Fibroblast of lung (primary cell): ENCODE measurements at places on chromosomes 5 and 9.

- H3K4me3 ChIP-seq = no peak overlapping the region
- peaks cover 14% of the 10 kb centered on the region for H3K4me1 ChIP-seq
- H3K27ac ChIP-seq = no peak overlapping the region
- no peaks in the 10 kb centered on the region for H3K27me3 ChIP-seq
Measured at GRCh38 chr5:315488-316209, 5.9 kb upstream of the AHRR start.

GRCh38 chr5:148696187-148697036, 42.1 kb upstream of the HTR4 start:
- H3K36me3 ChIP-seq = no peaks in the 10 kb centered on the region
- DNase-seq = no peak
- no peak overlapping the region for H3K4me3 ChIP-seq
- no peak overlapping the region for H3K27ac ChIP-seq
- H3K4me1 ChIP-seq = no peaks in the 10 kb centered on the region

DNA sequence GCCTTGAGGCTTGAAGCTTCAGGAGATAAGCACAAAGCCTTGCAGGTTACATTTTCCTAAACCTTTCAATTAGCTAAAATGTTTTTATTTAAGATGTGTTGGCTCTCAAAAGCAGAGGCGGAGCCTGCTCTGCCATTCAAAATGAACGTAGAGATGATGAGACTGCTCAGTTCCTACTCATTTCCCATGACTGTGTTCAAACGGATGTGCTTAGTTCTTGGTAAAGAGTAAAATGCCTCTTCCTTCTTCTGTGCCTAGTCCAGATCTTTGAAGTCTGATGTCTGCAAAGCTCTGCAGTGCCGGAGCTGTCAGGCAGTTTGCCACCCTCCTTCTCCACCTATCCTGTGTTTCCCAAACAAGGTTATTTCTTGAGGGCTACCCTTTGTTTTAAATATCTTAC, 46.3 kb upstream of the ADAMTSL1 start:
- no peak overlapping the region for H3K4me3 ChIP-seq
- no peak for DNase-seq
- no peak overlapping the region for H3K27ac ChIP-seq
- H3K36me3 ChIP-seq = no peaks in the 10 kb centered on the region
- no peaks in the 10 kb centered on the region for H3K27me3 ChIP-seq

- no peak overlapping the region for H3K27ac ChIP-seq
- H3K27me3 ChIP-seq = no peaks in the 10 kb centered on the region
- H3K4me3 ChIP-seq = no peak overlapping the region
- DNase-seq = no peak
- no peaks in the 10 kb centered on the region for H3K36me3 ChIP-seq
Measured at GRCh38 chr5:34059977-34060376, 17.0 kb upstream of the C1QTNF3 start.
